GM23248 (cell line): ENCODE measurements at places on chromosomes 4 and X. TPM values are rescaled to one million over a fixed set of nuclear protein-coding genes. Genes with fewer than 3 reads are reported as not detected.

- DNase-seq, result no peak
Observed at GRCh38 chr4:11287055-11287454, 141.6 kb downstream of the HS3ST1 start.

DNA sequence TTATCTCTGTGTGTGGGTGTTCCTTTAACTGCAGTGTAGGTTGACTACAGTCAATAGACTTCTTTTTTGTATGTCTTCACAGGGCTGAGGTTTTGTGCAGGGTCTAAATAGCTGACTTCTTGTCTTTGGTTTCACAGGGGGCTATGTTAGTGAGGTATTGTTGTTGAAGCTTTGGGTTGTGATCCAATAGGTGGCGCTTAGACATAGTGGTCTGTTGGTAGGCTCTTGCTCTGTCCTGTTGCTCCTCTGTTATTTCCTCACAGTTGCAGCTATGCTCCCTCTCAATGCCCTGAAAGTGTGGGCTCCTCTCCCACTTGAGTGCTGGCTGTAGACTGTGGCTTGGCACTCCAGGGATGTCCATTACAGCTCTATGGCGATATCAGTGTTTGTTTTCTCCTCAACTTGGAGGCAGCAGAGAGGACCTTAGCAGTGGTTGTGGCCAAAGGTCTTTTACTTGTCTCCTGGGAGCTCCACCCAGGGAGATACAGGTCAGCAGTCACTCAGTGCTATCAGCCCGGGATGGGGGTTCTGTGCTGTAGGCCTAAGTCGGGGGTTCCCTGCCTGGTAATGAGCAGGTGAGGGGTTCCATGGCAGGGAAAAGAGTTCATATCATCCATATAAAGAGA is 14.0 kb downstream of the POF1B start:
- DNase-seq, result no peak

Gene ELF2
- 33.5 and 34.5 TPM in 2 replicates for total RNA-seq

DNA sequence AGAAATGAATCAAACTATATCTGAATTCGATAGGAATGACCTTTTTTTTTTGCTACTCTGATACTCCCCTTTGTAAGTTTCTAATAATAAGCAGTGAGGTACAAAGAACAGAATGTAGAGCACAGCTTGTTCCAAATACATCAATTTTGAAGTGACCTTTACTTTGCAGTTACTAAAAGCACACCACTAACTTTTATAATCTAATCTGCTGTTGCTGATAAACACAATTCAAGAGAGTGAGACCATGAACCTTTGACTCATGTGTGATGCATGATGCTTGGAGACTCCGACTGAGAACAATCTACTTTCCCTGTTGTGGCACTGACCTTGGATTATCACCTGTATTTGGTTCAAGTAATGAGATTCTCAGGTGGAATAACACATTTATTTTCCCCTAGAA is 91.6 kb upstream of the GNPDA2 start:
- DNase-seq, result no peak

DNA sequence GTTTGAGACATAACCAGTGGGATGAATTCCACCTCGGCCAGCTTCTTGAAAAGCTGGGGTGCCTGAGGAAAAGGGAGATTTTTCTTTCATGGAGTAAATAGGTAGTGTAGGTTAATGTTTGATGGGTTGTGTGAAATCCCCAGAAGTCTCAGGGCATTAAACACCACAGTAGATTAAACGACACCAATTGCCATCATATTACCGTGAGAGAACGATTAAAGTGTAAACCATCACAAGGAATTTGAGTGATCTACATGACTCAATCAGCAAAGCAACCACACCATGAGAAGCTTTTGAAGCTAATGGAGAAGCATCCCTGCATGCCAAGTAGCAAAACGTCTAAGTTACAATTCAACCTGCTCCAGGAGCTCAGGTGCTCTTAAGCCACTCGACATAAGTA is 322.5 kb upstream of the GATB start:
- DNase-seq, result no peak

Gene FANCB
- 6.4 and 9.7 TPM in 2 replicates for total RNA-seq

DNA sequence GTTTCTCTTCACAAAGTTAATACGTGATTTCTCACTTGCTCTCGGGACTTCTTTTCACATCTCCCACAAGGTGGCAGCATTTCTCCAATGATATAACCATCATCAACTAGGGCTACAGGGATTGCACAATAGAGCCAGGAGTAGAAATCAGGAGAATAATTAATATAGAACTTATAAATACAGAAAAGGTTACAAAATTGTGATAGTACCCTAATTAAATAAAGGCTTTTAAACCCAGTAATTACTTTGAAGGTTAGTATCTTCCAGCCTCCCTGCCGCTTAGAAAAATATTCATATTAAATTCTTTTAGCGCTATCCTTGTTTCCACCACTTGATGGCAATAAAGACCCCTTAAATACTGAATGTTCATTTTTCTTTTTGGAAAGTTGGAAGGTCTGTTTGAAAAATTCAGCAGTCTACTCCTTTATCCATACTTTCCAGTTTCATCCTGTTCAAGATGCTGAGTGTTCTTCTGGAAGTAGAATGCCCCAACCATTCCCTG is 65.8 kb downstream of the RASGEF1B start:
- peak; percentile 89 for DNase-seq

Gene LDOC1
- total RNA-seq, result 1.0 and 1.5 TPM in 2 replicates

Gene DOCK11
- 15.6 and 21.9 TPM in 2 replicates for total RNA-seq

DNA sequence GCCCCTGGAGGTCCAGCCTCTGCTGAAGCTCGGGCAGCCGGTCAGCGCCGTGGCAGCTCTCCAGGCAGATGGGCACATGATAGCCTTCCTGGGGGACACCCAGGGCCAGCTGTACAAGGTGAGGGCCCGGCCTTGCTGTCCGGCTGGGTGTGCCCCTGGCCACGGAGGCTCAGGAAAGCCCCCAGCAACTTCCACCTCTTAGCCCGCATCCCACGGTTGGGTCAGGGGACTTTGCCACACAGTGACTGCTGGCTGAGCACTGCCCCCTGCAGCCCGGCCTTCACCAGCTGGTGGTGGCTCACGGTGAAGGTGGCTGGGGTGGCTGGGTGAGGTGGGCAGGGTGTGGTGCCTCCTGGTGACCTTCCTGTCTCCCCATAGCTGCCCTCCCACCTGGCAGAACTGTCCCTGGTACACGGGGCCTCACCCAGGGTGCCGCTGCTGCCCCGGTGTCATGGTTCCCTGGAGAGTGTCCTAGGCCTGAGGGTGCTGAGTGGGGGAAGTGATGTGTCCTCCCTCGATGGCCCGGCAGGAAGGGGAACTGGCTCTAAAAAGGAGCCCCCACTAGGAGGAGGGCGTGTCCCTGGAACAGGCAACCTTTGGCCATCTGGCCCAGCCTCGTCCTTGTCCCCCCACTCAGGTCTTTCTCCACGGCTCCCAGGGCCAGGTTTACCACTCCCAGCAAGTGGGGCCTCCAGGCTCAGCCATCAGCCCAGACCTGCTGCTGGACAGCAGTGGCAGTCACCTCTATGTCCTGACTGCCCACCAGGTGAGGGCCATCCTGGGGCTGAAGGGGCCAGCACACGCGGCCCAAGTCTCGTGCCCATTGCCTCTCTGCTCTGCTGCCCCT is 4.5 kb downstream of the PLXNB3 start:
- DNase-seq, result no peak

- no peak for DNase-seq
Observed at GRCh38 chr4:71616168-71616811, 167.6 kb downstream of the GC start.

GRCh38 chr4:185680617-185681016 is 131.4 kb downstream of the SORBS2 start:
- DNase-seq, result no peak

Gene N4BP2
- total RNA-seq, result 3.0 and 3.2 TPM in 2 replicates

- DNase-seq, result no peak
Observed at GRCh38 chrX:110188701-110189558, 129.0 kb downstream of the AMMECR1 start.

DNA sequence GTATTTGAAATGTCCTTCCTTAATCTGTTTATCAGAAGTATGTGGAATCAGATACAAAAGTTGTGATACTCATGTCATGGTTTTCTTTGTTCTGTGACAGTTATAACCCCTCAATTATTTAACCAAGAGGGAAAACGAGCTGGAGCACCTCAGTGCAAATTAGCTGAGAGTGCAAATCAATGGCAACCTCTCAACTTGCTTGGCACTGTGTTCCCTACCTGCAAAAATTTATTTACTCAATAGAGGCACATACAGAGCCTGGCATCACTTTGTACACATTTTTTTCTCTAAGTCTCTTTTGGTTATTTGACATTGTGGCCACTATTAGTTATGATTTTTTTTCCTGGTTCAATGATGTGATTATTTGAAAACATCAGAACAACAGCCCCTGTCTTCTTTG is 186.2 kb downstream of the STIM2 start:
- DNase-seq, result no peak

GRCh38 chr4:184632842-184633241 is 16.4 kb downstream of the CASP3 start:
- DNase-seq, result no peak

DNA sequence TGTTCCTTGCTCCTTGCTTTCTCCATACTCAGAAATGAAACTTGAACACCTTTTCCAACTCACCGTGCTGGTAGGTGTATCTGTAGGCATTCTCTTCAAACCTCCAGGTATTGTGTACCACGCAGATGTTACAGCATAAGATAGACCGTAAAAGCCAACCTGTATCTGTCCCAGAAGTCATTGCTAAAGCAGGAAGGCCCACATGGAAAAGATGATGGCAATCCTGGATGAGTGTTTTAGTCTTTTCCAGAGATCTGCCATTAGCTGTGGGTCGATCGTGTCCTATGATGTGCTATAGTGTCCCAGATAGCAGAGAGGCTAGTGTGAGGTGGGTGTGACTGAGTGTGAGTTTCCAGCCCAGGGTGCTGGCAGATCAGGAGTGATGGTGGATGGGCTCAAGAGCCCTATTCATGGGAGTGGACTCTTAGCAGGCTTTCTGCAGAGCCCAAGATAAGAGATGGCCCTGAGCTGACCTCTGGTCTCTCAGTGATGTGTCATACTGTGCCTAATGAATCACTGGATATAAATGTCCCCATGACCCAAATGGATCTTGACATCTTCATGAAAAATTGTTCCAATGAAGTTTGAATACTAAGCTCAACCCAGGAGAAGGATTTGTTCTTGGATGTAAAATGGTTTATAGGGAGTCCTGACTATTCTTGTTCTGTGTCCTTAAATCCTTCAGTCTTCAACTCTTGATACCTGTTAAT is 69.1 kb upstream of the WDR1 start:
- no peak for DNase-seq

Gene CTAG2
- not detected in 2 replicates for total RNA-seq
